ENCODE measurements at places on chromosomes 7 and 10.
A peak's percentile ranks its signal among the peaks of the same experiment; 100 is the strongest.

- DNase-seq: no peak
Measured at GRCh38 chr7:34327681-34328080, 330.3 kb upstream of the NPSR1 start.

- DNase-seq: no peak
Measured at GRCh38 chr7:139033346-139034114, 2.3 kb downstream of the ZC3HAV1L start.

DNA sequence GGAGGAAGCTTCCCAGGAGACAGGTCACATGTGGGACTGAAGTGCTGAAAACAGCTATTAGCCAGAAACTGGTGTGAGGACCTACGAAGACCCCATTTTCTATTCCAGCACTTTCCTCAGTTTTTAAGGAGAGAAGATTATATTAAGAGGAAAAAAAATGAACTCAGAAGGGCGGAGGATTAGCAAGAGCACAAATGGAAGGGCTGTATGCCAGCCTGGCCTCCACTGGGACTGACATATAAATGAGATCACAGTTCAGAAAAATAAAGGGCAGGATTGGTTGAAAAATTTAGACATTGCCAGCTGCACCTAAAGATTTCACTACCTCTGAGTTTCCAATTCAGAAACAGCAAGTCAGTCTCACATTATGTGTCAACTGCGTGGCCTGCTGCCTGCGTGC, 53.0 kb downstream of the GSDME start:
- DNase-seq: no peak

DNA sequence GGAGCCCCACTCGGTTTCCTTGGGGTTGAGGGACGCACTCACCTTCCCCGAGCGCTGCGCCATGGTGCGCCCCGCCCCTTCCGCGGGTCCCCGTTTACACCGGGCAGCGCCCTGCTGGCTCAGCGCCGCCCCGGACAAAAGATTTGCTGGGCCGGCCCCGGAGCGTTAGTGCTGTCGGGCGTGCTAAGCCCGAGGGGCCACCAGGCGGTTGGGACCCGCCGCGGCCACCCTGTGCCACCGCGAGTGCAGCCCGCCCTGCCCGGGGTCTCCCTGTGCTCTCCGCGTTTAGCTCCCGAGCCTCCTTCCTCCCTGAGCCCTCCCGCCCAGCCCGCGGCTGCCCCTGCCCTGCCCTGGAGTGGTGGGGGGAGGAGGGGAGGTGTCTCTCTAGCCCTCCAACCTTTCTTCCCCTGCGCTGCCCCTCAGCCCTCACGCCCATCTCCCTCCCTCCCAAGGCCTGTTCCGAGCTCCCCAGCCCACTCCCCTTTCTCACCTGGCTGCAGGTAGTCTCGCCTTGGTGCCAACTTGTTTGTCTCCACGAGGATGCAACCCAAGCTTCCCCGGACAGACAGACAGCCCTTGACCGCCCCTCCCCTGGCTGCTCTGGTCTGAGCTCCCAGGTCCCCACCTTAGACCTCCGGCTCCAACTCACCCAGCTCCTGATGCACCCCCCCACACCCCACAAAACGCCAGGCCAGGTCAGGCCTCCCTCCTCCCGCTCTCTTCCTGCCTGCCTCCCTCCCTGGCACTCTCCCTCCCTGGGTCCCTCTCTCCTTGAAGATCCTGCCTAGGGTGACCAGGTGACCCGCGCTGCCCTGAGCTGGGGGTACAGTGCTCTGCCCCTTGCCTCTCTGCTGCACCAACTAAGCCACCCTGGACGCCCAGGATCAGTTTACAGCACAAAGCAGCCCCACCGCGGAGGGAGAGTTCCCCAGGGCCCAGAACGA, at the start of gene CRYGN:
CRYGN (minus strand) TSS at position 287 of the 944 bp plus-strand sequence; CDS start at position 63, 224 bp downstream.
- DNase-seq: no peak

DNA sequence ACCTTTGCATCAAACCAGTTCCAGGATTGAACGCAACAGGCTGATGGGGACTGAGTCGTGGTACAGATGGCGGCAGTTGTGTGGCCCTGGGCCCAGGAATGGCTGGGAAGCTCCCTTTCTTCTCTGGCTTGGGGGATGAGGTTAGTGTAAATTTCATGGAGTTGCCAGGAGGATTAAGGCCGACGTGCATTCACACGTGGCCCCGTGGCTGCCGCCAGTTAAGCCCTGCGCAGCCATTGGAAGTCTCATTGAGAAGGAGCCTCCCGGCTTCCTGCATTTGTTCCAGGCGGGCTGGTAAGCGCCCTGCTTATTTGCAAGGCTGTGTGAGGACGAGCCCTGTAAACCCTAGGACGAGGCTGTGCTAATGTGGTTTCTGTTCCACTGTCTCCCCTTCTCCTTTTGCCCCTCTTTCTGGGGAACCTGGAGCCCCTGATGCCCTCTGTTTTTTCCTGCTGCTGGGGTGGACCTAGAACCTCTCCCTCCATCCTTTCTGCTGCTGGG, 174.7 kb upstream of the TNRC18 start:
- DNase-seq: no peak

DNA sequence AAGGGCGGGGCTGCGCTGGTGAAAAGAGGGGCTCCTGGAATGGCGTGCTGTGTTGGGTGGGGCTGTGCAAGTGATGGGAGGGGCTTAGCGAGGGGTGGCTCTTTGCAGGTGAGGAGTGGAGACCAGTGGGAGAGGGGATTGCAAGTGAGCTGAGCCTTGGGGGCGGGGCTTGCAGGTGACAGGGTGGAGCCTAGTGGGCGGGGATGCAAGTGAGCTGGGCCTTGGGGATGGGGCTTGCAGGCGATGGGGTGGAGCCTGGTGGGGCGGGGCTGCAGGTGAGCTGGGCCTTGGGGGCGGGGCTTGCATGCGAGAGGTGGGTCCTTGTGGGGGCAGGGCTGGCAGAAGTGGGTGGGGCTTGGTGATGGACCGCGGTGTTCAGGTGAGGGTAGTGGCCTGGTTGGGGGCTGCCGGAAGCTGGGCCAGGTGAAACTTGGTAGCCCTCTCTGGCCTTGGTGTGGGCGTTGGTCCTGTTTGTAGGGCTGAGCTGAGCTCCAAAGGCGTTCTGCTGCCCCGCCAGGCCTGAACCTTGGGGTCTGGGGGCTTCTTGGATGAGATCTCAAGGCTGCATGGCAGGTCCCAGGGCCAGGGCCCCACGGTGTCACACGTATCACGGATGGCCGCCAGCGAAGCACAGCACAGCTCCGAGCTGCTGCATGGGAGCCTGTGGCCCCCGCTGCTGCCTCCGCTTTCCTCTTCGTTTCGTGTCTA, 743 bp upstream of the PITRM1 start:
- DNase-seq: no peak

- no peak for DNase-seq
Measured at GRCh38 chr7:158525648-158526484, 61.8 kb downstream of the PTPRN2 start.

DNA sequence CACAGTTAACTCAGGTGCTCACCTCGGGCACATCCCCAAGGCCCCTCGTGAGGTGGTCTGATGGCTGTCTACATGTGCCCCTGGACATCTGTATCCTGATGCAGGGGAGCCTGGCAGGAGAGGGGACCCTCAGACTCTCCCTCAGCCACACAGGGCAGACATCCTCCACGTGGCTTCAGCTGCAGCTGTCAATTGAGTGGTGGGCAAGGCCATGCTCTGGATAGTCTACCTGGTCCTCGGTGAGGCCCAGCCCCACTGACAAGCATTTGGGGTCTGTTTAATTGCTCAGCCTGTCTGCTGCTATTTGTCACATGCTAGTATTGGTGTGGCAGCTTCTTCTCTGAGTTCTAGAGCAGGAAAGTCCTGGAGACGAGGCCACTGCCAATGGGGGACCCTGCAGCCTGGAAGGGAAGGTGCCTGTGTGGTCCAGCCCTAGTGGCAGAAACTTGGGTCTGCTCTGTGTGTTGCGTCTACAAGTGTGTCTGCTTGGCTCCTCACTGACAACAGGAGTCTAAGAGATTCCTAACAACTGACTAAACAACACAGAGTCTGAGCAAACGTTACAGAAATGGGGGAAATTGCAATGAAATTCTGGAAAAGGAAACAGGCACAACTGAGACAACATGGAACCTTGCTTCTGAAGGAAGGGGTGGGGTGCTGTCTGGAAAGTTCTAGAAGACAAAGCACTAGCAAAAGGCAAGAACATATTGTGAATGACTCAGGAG, 59.3 kb upstream of the IGFBP3 start:
- no peak for DNase-seq

DNA sequence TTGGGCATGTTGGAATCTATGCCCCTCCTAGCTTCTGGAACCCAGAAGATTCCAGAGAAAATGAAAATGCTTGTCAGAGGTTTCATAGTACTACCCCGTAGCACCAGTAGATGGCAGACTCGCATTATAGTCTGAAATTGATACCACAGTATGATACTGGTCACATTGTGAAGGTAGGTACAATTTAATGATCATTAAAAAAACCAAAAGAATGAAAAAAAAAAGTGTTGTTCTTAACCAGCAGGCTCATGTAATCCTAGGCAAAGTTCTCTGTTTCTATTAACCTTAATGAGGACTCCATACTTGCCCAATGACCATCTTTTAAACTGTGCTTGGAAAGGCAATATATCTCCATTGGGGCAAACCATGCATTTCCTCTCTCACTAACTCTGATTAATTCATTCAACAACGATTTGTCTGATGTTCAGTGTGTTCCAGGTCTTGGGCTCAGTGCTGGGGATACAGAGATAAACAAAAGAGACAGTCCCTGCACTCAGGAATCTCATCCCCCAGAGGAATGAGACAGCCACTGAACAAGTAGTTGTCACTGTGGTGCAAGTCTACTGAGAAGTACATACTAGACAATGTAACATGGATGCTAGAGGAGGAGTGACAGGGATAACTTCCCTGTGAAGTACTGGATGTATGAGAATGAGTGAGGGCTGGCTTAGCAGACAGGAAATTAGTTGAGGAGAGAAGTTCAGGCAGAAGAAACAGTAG, 223.5 kb upstream of the PHYHIPL start:
- DNase-seq: no peak

DNA sequence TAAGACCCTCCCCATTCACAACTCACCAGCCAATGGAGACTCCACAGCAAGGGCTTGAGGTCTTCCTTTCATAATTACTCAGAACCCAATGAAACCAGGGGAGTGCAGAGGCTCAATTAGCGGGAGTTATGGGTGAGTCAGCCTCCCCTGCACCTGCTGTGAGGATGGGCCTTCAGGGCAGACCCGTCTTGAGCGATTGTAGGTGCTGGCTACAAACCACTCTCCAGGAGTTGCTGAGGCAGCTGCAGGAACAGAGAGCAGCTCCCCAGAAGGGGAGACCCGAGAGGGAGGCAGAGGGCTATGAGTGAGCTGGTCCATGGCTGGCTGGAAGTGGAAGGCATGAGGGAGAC, 58.5 kb upstream of the SORCS3 start:
- DNase-seq: no peak

GRCh38 chr10:86205306-86206239, 161.0 kb downstream of the GRID1 start:
- no peak for DNase-seq

DNA sequence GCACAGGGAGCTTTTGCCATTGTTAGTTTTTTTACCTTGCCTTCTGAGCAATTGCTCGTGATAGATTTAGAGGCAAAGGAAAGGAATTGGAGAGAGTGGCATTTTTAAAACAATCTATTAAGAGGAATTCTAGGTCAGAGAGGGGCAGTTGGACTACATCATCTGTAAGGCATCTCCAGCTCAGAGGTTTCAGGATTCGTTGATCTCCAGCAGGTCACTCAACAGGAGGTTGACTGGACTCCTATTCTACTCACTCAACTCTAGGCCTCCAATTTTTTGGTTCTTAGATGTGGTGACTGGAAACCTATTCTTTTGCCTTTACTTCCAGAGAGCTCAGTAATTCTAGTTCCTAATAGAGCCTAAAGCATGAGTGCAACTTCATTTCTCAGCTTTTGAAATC, 42.8 kb downstream of the TBXAS1 start:
- no peak for DNase-seq

DNA sequence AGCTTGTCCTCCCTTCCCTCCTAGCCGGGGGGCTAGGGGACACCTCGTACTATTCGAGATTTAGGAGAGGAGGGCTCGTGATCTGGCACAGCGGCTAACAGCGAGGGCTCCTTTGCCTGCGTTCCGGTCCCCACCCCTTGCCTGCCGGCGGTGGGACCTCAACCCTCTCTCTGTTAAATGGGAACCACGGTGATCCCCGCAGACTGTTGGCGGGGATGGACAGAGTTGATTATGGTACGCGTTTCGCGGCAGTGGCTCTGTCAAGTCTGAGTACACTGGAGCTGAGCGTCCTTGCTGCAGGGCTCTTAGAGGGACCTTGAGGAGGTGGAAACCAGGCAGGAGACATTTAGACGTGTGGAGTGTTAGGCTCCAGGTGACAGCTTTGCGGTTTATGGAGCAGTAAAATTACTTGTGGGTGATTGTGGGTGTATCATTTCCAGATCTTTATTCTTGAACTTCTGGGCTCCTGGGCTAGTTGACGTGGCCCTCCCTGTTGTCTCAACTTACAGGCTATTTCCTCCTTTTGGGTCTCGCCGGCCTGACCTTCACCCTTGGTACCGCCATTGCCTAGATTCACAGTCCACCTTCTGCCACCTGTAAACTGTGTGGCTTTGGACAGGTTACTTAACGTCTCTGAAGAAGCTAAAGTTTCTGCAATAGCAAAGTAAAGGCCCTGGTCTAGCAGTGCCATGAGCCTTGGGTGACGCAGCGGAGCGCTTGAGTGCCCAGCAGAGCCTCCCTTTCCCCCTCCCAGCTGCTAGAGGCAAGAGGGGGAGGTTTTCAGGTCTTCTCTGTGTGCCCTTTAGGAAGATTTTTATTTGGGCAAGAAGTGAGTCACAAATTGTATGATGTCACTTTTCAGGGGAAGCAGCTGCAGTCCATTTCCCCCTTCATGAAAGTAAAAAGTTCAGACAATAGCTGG, 739 bp downstream of the CASP7 start:
- DNase-seq: peak; percentile 67

DNA sequence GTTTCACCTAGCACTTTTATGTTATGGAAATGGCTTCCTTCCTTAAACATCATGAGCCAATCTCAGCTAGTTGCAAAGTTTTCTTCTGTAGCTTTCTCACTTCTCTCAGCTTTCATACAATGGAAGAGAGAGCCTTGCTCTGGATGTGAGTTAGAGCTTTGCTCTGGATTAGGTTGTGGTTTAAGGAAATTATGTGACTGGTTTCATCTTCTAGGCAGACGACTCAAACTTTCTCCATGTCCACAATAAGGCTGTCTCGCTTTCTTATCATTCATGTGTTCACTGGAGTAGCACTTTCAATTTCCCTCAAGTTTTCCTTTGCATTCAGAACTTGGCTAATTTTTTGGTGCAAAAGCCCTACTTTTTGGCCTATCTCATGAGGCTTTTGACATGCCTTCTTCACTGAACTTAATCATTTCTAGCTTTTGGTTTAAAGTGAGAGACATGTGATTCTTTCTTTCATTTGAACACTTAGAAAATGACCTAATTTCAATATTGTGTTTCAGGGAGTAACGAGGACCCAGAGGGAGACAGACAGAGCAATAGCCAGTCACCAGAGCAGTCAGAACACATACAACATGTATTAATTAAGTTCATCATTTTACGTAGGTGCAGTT, 49.8 kb downstream of the CNOT4 start:
- no peak for DNase-seq

GRCh38 chr10:12062754-12063482, 5.8 kb upstream of the DHTKD1 start:
- DNase-seq: no peak

DNA sequence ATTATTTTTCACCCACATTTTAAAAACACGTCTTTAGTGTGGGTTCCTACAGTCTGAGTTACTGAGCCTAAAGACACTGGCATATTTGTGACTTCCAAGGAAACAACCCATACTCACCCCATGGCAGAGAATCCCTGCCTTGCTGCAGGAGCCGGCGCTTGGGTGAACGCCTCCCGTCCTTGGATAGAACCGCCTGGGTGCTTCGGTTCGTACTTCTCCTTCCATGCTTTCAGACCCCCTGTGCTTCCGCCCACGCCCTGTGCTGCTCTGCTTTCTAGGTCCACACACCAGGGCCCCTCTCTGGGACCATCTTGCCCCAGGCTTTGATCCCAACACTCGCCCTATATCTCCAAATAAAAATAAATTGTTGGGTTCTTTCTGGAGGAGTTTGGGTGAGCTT, 125.8 kb downstream of the PTPRN2 start:
- DNase-seq: no peak

Measured in activated T-cell treated with anti-CD3 and anti-CD28 coated beads, Interleukin-2, amount 50 U/mL, for 48 hours (primary cell).